Head of caudate nucleus (tissue), 42 donors: ENCODE measurements at places on chromosomes 11 and 22.

- no peak for DNase-seq
Observed at GRCh38 chr11:2711161-2711560, 11.4 kb upstream of the KCNQ1OT1 start.

- no peak for DNase-seq
Observed at GRCh38 chr11:111000400-111001080, 245.0 kb upstream of the POU2AF2 start.

DNA sequence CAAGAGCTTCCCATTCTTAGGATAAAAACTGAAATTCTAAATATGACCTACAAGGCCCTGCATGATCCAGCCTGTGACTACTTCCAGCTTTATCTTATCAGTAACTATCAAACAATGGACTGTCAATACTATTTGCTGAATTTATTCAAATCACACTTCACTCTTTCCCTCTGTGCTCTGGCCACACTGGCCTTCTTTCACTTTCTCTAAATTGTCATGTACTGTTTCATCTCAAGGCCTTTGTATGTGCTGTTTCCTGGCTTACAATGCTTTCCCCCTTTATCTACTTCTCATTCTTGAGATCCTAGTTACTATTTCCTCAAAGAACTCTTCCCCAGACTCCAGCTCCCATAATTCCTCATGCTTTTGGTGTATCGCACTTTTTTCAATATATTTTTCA, 5.6 kb downstream of the TIMM10B start:
- no peak for DNase-seq

DNA sequence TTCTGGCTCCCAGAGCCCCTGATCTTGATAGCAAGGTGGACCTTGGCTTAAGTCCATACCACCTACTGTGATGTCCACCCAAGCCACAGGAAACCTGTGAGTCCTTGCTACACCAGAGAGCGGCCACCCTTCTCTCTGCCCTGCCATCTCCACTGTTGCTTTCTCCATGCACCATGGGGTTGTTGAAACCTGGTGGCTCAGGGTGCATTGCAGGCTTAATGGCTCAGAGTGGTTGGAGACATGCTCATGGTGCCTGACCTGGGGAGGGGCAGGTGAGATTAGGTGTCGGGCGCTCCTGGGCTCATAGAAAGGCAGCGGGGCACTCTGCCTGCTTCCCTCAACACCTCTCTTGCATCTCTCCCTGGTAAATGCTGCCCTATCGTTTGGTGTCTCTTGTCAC, 25.0 kb upstream of the CACNG2 start:
- DNase-seq: no peak

DNA sequence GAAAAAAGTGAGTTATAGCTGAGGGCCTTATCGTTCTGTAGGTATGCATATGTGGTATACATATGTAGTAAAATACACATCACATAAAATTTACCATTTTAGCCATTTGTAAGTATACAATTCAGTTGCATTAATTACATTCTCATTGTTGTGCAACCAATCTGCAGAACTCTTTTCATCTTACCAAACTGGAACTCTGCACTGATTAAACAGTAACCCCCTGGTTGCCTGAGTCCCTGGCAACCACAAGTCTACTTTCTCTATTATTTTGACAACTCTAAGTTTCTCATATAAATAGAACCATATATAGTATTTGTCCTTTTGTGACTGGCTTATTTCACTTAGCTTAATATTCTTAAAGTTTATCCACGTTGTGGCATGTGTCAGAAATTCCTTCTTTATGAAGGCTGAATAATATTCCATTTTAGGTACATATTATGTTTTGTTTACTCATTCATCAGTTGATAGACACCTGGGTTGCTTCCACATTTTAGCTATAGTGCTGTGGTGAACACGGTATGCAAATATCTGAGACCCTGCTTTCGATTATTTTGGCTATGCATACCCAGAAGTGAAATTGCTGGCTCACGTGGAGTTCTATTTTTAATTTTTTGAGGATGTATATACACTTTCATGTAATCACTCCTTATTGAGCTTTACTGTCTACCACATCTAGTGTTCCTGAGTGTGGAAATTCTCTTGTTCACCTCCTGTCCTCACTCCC, 1.6 kb upstream of the DDX10 start:
- no peak for DNase-seq
